Keratinocyte (primary cell): ENCODE measurements at places on chromosomes 1 and 21.

GRCh38 chr1:66313429-66313828, 220.5 kb upstream of the SGIP1 start:
- H3K36me3 ChIP-seq: no peaks in the 10 kb centered on the region
- H3K27ac ChIP-seq: no peak overlapping the region
- no peak for DNase-seq
- no peak overlapping the region for H3K4me3 ChIP-seq
- H3K27me3 ChIP-seq: no peaks in the 10 kb centered on the region
- peaks cover 9% of the 10 kb centered on the region for H3K4me1 ChIP-seq

- H3K36me3 ChIP-seq: no peaks in the 10 kb centered on the region
These were observed 18.8 kb downstream of the GATAD2B start for GRCh38 chr1:153903841-153904455.

DNA sequence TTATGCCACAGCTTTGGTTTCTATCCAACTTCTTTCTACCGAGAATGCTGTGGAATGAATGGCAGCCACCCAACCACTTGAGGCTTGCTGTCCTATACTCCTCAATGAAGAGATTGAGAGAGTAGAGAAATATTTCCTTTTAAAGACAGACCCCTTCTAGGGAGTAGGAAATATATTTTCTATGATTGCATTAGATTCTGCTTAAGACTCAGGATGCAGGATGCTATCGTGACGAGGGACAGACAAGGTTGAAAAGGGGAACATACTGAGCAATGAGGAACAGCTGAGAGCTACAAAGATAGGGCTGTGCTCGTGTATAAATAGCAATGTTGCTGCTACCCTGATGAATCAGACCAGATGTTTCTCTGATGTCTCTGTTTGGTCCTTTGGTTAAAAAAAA, 7.1 kb upstream of the RASAL2 start:
- H3K27ac ChIP-seq: no peak overlapping the region
- no peak for DNase-seq

- H3K36me3 ChIP-seq: no peaks in the 10 kb centered on the region
- H3K4me3 ChIP-seq: no peak overlapping the region
- H3K27ac ChIP-seq: no peak overlapping the region
- H3K4me1 ChIP-seq: no peaks in the 10 kb centered on the region
These were observed 230.7 kb downstream of the RPS6KC1 start for GRCh38 chr1:213281640-213282301.

GRCh38 chr21:45613396-45613795, 30.1 kb upstream of the PCBP3 start:
- H3K4me1 ChIP-seq: peaks cover 8% of the 10 kb centered on the region
- H3K36me3 ChIP-seq: no peaks in the 10 kb centered on the region
- peaks cover 14% of the 10 kb centered on the region for H3K27me3 ChIP-seq
- no peak overlapping the region for H3K27ac ChIP-seq
- DNase-seq: no peak

- H3K27ac ChIP-seq: peak overlapping the region; percentile 87
- peaks cover 37% of the 10 kb centered on the region for H3K4me1 ChIP-seq
- H3K4me3 ChIP-seq: peak overlapping the region; percentile 55
- no peaks in the 10 kb centered on the region for H3K27me3 ChIP-seq
- no peak for DNase-seq
- H3K36me3 ChIP-seq: no peaks in the 10 kb centered on the region
These were observed 18.4 kb downstream of the MTX1 start for GRCh38 chr1:155226910-155227260.

GRCh38 chr1:89198491-89199072, at the start of gene GBP4:
Gene GBP4 (minus strand): TSS chr1:89198942. CDS start chr1:89198834, 108 bp downstream.
- H3K4me1 ChIP-seq: no peaks in the 10 kb centered on the region
- no peak within 1 kb of the TSS for H3K4me3 ChIP-seq
- H3K36me3 ChIP-seq: no peaks in the 10 kb centered on the region

GRCh38 chr1:64678366-64678765, 66.5 kb upstream of the RAVER2 start:
- H3K4me1 ChIP-seq: no peaks in the 10 kb centered on the region
- H3K36me3 ChIP-seq: no peaks in the 10 kb centered on the region
- no peak overlapping the region for H3K27ac ChIP-seq
- H3K4me3 ChIP-seq: no peak overlapping the region

- H3K27ac ChIP-seq: no peak overlapping the region
- no peak overlapping the region for H3K4me3 ChIP-seq
- peaks cover 16% of the 10 kb centered on the region for H3K36me3 ChIP-seq
- peaks cover 16% of the 10 kb centered on the region for H3K4me1 ChIP-seq
- H3K27me3 ChIP-seq: no peaks in the 10 kb centered on the region
These were observed 26.8 kb upstream of the CLSTN1 start for GRCh38 chr1:9850442-9851162.

DNA sequence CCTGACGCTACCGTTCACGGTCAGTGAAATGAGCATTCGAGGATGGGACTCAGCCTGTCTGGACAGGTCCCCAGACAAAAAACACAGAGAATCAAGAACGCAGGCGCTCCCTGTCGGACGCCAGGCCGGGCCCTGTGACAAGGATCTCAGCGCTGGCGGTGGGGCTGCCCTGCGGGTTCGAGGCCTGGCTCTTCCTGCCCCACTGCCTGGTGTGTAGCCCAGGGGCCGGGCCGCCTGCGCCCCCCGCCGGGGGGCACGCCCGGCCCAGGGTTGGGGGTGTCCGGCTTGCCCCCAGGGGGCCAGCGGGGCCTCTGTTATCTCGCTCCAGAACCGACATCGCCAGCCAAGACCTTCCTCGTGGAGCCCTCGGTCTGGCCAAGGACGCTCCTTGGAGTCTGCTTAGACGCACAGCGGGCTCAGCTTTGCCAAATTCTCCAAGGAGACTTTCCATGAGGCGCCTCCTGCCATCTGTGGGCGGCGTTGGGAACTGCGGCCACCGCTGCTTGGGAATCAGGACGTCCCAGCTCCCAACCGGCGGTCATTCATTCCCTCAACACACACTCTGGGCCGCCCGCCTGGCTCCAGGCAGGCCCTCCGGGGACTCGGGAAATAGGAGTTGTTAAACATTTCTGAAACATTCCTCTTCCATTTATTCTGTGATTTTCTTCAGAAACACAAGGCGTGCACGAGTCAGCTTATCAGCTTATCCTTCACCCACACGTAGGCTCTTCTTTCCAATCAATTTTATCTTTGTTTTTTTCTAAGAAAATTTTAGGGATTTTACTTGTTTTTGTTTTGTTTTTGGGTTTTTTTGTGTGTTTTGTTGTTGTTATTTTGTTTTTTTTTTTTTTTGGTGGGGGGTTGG, 11.3 kb upstream of the RIPK4 start:
- peak overlapping the region; percentile 72 for H3K27ac ChIP-seq
- no peaks in the 10 kb centered on the region for H3K36me3 ChIP-seq
- peaks cover 23% of the 10 kb centered on the region for H3K4me1 ChIP-seq

DNA sequence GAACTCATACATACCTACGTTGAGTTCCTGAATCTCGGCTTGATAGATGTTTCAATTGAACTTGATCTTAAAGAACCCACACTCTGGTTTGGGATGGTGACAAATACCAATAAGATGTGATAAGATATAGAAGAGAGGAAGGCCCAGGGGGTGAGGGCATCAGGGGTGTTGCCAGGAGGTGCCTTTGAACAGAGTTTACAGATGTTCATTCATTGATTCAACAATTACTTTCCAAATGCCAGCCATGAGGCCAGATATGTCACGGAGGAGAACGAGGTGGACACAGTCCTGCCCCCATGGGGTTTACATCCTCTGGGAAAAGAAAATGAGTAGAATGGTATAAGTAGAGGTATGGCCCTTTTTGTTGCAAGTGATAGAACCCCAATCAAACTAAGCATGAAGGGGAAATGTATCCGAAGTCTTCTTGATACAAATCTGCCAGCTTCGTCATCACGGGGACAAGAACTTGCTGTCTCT, 659 bp downstream of the LRRC71 start:
- H3K4me1 ChIP-seq: peaks cover 15% of the 10 kb centered on the region
- no peak overlapping the region for H3K4me3 ChIP-seq
- no peak for DNase-seq
- H3K27me3 ChIP-seq: peaks cover 53% of the 10 kb centered on the region

DNA sequence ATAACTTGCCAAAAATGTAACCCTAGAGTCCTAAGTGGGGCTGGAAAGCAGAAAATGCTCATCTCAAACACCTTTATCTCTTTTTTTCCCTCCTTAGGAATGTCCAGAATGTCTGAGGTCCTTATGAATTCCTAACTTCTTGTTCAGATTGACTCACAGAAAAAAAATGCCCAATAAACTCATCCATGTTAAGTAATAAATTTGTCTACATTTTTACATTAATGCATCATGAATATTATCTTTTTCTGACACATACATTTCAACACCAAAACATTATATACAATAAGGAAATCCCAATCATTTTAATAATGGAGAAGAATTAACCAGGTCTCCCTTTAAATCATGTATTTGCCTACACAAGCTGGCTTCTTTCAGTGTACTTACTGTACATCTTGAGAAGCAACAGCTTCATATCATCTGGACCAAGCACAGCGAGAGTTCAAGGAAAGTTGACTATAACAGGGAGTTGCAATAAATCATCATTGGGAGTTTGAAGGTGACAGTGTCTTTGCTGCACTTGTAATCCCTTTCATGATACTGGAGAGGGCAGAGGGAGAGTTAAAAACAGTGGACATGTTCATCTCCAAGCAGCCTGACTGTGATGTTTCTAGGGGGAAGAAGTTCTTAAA, 565.2 kb downstream of the LTN1 start:
- no peak overlapping the region for H3K4me3 ChIP-seq
- H3K36me3 ChIP-seq: no peaks in the 10 kb centered on the region
- H3K27ac ChIP-seq: no peak overlapping the region
- peaks cover 11% of the 10 kb centered on the region for H3K4me1 ChIP-seq

GRCh38 chr1:234603221-234604204, 6.5 kb downstream of the IRF2BP2 start:
- H3K27ac ChIP-seq: peak overlapping the region; percentile 95
- peaks cover 49% of the 10 kb centered on the region for H3K4me1 ChIP-seq
- H3K27me3 ChIP-seq: no peaks in the 10 kb centered on the region
- H3K4me3 ChIP-seq: peak overlapping the region; percentile 79
- DNase-seq: no peak
- H3K36me3 ChIP-seq: peaks cover 44% of the 10 kb centered on the region

DNA sequence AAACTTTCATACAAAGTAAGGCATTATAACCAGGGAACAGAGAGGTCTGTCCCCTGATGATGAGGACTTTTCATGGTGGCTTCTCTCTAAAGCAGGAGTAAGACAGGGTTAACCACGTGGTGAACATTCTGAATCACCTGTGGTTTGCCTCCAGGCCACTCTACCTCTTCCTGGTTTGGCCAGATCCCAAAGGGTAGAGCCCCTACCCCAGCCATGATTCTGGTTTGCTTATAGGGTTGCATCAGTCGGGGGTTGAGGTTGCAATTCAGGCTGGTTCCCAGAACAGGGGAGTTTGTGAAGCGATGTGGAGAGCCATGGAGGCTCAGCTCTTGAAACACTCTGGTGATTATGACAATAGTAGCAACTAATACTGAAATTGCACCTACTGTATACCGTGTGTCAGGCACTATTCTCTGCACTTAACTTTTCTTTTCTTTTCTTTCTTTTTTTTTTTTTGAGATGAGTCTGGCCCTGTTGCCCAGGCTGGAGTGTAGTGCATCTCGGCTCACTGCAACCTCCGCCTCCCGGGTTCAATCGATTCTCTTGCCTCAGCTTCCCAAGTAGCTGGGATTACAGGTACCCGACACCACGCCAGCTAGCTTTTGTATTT, 8.3 kb downstream of the CNR2 start:
- DNase-seq: no peak
- H3K4me1 ChIP-seq: peaks cover 16% of the 10 kb centered on the region
- H3K4me3 ChIP-seq: no peak overlapping the region
- H3K36me3 ChIP-seq: no peaks in the 10 kb centered on the region

DNA sequence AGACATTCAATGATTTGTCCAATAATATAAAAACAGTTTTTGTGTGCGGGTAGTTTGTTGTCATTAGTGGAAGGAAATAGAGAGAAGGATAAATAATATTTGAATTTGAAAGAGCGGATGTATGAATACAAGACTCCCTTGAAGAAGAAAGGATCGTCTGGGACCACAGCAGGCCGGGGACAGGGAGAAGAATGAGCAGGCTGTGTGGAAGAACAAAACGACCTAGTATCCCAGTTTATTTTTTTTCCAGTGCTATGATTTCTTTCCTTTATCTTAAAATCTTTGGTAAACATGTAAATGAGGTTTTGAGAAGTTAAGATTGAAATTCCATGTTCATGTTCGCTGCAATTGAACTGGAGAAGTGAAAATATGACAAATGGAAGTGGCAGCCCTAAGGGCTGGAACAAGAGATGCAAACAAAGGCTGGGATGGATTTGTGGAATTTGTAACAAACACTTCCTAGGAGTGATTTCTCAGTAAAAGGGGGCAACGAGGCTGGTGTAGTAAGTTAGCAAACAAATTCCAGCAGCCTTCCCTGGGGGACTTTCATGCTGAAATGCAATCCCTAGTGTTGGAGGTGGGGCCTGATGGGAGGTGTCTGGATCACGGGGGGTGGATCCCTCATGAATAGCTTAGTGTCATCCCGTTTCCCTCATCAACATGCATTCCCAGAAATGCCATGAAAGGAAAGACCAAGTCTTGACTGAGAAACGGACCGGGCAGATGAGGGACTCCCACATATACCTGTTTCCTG, 10.2 kb upstream of the IFI16 start:
- DNase-seq: no peak
- no peaks in the 10 kb centered on the region for H3K36me3 ChIP-seq
- H3K27me3 ChIP-seq: no peaks in the 10 kb centered on the region
- H3K27ac ChIP-seq: peak overlapping the region; percentile 71

- no peaks in the 10 kb centered on the region for H3K27me3 ChIP-seq
- no peak overlapping the region for H3K27ac ChIP-seq
- no peaks in the 10 kb centered on the region for H3K4me1 ChIP-seq
- peaks cover 34% of the 10 kb centered on the region for H3K36me3 ChIP-seq
- no peak overlapping the region for H3K4me3 ChIP-seq
These were observed 23.5 kb upstream of the SLAMF9 start for GRCh38 chr1:159977364-159978106.

GRCh38 chr1:210437111-210437510, 108.4 kb downstream of the HHAT start:
- H3K27me3 ChIP-seq: no peaks in the 10 kb centered on the region
- H3K36me3 ChIP-seq: no peaks in the 10 kb centered on the region
- H3K4me1 ChIP-seq: peaks cover 19% of the 10 kb centered on the region

GRCh38 chr1:91651661-91652071, 151.0 kb downstream of the CDC7 start:
- no peaks in the 10 kb centered on the region for H3K27me3 ChIP-seq
- no peak overlapping the region for H3K4me3 ChIP-seq
- H3K36me3 ChIP-seq: no peaks in the 10 kb centered on the region
- no peak for DNase-seq
- H3K4me1 ChIP-seq: peaks cover 5% of the 10 kb centered on the region

DNA sequence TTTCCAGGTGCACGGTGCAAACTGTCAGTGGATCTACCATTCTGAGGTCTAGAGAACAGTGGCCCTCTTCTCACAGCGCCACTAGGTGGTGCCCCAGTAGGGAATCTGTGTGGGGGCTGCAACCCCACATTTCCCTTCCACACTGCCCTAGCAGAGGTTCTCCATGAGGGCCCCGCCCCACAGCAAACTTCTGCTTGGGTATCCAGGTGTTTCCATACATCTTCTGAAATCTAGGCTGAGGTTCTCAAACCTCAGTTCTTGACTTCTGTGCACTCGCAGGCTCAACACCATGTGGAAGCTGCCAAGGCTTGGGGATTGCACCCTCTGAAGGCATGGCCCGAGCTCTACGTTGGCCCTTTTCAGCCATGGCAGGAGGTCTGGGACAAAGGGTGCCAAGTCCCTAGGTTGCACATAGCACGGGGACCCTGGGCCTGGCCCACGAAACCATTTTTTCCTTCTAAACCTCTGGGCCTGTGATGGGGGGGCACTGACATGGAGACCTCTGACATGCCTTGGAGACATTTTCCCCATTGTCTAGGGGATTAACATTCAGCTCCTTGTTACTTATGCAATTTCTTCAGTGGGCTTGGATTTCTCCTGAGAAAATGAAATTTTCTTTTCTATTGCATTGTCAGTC, 10.0 kb downstream of the HS2ST1 start:
- H3K4me1 ChIP-seq: peaks cover 3% of the 10 kb centered on the region
- no peaks in the 10 kb centered on the region for H3K36me3 ChIP-seq
- H3K27me3 ChIP-seq: no peaks in the 10 kb centered on the region
- H3K4me3 ChIP-seq: no peak overlapping the region
